T-helper 1 cell treated with Interleukin-12 subunit alpha and Interleukin-12 subunit beta and Interleukin-4 antibody, amounts not matched to agents 30 ng/mL and 1 ng/mL, for 36 hours (primary cell): ENCODE measurements at places on chromosomes 11 and 22. TPM values are rescaled to one million over a fixed set of nuclear protein-coding genes. Genes with fewer than 3 reads are reported as not detected.

RNF215 gene
- total RNA-seq: 9.3 and 9.5 TPM in 2 replicates

TTC28 gene
- 3.1 and 3.7 TPM in 2 replicates for total RNA-seq

IFITM1 gene
- 661 and 691 TPM in 2 replicates for total RNA-seq

DRD4 gene
- 0.34 and 0.44 TPM in 2 replicates for total RNA-seq

STARD10 gene
- 47.9 and 48.1 TPM in 2 replicates for total RNA-seq

RBFOX2 gene
- total RNA-seq: 0.83 and 1.1 TPM in 2 replicates
